ENCODE measurements at places on chromosomes 11 and 22.
A peak's percentile ranks its signal among the peaks of the same experiment; 100 is the strongest.

- no peak for DNase-seq
Observed at GRCh38 chr11:120336641-120337354, 585 bp downstream of the ARHGEF12 start.

- DNase-seq = peak; percentile 61
Observed at GRCh38 chr11:68038718-68039525, at the start of gene TCIRG1. TSS of gene TCIRG1 (plus strand) at chr11:68039025. CDS start at chr11:68041272, 2,247 bp downstream.

- no peak for DNase-seq
Observed at GRCh38 chr11:104130161-104130560, 33.8 kb downstream of the PDGFD start.

DNA sequence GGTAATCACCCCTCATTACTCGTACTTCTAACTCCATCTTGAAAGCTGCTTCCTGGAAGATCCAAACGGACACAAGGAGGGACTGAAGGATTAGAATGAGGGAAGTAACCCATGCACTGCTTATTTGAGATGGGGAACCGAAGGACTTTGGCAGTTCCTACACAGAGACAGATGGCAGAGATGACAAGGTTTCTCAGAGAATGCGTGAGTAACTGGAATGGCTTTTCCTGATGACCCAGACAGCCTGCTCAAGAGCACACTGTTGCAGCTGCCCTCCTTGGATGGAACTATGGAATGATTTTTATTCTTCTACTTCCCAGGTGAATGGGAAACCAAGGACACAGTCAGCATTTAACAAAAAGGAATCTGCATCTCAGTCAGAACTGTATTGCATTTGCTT lies 7.3 kb downstream of the KCNJ11 start:
- no peak for DNase-seq

DNA sequence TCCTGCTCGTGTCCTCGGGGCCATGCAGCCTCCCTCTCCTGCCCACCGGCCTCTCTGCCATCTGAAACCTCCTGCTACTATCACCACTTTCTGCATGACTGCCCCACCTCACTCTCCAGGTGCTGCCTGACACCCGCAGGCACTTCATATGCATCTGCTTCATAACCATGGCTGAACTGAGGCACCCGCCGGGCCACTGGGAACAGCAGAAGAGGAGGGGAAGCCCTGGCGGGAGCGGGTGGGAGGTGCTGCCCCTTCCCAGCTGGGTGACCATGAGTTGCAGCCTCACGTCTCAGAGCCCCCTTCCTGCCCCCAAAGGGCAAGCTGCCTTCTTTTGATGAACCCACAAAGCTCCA lies 21.7 kb upstream of the PICK1 start:
- DNase-seq = no peak

DNA sequence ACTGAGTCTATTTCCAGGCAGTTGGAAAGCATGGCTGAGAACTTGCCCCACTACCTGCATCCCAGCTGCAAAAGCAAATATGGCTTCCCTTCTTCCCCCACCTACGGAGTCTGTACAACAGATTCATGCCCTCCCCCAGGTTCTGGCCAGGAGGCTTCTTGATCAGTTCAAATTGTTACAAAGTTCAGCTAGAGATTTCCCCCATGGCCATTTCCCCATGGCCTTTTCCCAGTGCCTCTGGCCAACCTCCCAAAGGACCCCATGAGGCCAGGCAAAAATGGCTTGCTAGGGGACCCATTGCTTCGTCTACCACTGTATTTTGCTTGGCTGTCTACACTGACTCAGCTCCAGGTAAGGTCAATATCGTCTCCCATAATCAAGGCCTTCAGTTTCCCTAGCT lies 203.3 kb downstream of the DLG2 start:
- DNase-seq = no peak

- DNase-seq = no peak
Observed at GRCh38 chr22:19285831-19286230, 5.7 kb downstream of the CLTCL1 start.

GRCh38 chr11:68340784-68341556 lies 28.6 kb downstream of the LRP5 start:
- no peak for DNase-seq

GRCh38 chr22:28831140-28832072 lies 31.0 kb upstream of the XBP1 start:
- no peak for DNase-seq

DNA sequence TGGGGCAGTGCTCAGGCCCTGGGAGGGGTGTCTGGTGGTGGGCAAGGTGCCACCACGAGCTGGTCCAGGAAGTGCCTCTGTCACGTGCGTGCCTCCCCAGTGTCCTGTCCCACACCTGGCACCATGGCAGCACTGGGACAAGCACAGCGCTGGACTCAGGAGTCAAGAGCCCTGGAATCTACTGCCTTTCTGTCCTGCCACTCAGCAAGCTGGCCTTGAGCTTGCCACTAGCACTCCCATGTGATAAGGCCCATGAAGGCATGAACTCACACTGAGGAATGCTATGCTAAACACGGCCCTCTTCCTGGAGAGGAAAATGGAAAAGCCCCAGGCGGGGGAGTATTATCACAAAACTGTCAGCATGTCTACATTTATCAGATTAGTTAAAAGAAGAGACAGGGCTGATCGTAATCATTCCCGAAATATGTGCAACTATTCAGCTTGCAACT lies 50.7 kb upstream of the SLC35C1 start:
- DNase-seq = no peak

- no peak for DNase-seq
Observed at GRCh38 chr11:19975414-19975990, 184.8 kb downstream of the DBX1 start.

DNA sequence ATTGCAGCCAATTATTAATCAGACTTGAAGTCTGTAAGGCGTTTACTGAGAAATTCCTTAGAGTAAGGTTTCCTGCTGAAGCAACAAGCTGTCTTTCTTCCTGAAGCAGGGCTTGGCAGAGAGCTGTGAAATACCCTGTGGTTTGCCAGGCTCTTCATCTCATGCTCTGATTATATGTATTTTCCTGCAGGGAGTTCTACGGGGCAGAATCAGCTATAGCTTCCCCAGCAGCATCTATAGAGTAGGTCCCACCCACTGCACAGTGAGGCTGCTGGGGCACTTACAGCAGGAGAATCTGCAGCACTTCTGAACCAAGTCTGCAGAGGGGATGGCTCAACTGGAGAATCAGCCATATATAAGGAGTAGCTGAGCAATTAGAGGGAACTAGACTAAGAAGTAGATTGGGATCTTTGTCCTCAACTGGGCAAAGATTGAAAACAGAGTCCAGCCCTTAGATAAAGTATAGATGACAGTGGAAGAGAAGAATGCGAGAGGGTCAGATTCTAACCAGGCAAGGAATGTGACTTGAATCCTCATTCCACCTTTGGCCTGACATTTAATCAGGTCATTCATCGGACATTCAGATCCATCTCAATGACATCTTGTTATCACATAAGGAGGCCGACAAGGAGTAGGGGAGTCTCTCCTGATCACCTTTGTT lies 37.6 kb downstream of the CNTF start:
- no peak for DNase-seq

DNA sequence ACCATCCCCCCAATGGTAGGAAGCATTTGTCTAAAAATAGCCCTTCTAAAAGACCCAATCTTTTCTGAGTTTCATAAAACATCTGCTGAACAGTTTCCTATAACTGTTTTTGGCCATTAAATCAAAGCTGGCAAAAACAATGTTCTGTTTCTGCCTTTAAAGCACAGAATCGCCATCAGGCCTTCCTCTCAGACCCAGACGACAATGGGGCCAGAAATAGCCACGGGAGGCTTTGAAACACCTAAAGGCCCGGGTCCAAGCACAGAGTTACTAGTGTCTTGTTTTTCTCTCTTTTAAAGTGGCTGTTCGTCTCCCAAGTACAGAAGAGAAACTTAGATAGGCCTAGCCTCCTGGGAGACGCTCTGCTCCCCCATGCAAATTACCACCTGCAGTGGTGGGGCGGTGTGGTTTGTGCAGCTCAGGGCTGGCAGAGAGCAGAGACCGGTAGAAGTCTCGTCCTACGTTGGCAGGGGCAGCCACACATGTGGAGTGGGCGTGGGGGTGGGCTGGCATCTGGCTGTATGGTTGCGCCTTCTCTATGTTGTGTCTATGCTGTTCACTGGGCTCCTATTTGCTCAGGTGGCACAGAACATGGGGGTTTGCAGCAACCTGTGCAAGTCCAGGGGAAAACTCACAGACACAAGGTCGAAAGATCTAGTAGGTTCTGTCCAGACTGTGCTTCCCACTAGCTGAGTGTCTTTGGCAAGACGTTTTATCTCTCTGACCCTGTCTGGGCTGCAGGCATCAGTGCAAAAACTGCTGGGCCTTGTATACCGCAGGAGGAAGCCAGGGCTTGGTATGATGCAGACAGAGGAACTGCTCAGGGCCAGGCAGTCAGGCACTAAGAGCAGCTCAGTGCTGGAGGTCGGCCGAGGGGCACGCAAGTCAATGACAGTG lies 23.6 kb upstream of the ETS1 start:
- peak; percentile 47 for DNase-seq

DNA sequence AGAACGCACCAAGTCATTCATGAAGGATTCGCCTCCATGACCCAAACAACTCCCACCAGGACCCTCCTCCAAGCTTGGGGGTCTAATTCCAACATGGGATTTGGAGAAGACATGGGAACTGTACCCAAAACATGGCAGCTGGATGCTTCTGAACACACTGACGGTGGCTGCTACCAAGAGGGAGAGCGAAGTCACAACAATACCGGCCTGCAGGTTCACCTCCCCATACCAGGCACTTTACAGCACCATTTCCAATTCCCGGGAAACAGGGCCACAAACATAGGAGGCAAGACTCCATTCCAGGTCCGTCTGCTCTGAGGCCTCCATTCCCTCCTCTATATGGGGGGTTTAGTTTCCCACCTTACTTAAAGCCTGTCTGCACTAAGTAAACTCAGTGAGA lies 75.8 kb downstream of the LINC01488 start:
- no peak for DNase-seq

DNA sequence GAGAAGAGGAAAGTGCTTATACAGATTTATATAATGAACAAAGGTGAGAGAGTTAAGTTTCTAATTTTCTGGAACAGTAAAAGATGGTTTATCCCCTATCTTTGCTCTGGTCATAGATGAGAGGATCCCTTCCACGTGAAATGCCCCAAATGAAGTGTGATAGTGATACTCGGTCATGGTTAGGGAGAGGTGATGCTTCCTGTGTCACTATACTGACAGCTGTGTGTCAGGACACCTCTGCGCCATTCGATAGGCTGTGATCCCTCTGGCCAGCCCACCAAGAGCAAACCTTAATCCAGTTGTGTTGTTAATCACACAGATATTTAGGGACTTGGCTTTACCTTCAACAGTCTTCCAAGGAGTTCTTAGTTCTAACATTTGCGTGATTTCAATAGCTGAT lies 57.7 kb downstream of the NCAM1 start:
- no peak for DNase-seq

DNA sequence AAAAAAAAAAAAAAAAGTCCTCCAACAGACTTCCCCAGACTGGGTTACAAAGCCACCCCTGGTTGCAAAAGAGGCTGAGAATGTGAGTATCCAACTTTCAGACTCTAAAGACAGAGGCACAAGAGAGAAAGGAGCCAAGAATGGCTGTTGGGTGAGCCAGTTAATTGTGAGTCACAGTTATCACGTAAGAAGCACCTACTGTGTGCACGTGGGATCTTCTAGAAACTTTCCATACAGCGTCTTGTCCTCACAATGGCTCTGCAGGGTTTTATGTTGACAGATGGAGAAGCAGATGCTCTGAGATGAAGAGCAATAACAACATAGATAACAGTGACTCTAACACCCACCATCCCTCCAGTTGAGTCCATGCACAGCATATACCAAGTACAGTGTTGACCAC lies 41.0 kb downstream of the CD82 start:
- DNase-seq = no peak

- no peak for DNase-seq
Observed at GRCh38 chr11:100557830-100558611, 129.1 kb upstream of the ARHGAP42 start.
